ENCODE measurements at places on chromosomes 3 and 15.

DNA sequence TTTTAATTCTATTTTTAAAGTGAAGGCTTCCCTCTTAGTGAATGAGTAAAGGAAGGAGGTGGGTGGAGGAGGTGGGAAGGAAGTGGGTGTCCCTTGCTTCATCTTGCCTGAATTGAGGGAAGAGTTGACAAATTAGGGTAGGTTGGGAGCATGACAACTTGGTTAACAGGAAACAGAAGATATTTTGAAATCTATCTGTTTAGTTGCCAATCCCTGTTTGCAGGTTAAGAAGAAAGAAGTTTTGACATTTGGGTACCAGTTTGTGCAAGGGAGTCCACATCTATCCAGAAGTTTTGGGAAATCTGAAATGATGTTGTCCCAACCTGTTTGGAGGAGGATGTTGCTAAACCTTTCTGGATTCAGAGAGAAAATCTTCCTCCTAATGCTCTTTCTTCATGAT lies 204.1 kb upstream of the SUCLG2 start:
- no peak for DNase-seq

DNA sequence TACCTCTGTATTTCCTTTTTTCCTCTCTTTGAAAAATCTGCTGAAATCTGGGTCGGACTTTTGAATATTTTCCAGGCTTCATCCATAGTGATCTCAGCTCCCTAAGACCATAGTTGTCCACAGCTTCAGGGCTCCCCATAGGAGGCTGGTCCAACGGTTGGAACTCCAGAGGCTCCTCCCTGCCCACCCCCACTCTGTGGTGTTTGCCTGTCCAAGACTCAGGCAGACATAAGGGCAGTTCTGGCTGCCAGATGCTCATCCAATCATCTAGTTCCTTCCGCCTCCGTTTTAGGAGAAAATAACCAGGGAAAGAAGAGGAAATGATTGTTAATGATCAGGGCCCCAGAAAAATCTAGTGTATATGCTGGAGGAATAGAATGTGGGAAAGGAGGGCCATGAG lies 27.9 kb upstream of the PRTG start:
- DNase-seq: no peak

GRCh38 chr15:80893777-80894176 lies 95.8 kb downstream of the MESD start:
- DNase-seq: no peak

DNA sequence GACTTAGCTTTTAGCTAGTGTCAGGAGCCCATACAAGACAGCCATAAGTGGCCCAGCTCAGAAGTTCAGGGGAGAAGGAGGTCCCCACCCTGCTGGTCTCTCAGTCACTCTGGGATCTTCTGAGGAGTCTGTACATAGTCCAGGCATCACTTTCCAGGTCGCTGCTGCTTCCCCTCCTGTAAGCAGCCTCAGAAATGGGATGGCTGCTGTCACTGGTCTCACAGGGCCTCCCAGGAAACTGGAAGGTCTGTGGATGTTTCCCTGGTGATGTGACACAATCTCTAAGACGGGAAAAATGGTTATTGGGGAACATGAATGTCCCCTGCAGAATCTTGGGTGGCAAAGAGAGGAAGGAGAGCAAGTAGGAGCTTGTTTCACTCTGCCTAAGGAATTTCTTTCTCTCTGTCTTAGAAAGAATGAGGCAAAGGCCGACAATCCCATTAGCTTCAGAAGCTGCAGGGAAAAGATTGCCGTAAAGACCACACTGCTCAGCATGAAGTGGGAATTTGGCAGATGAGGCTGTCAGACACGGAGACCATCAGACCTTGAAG lies 43.2 kb upstream of the TNFAIP8L3 start:
- no peak for DNase-seq

GRCh38 chr3:170220871-170221270 lies 1.4 kb upstream of the PRKCI start:
- DNase-seq: no peak

GRCh38 chr3:63869940-63870614 lies 6.4 kb downstream of the ATXN7 start:
- DNase-seq: no peak

GRCh38 chr3:170154569-170155143 lies 26.9 kb downstream of the PHC3 start:
- DNase-seq: no peak

- no peak for DNase-seq
These were observed 30.2 kb downstream of the TKT start for GRCh38 chr3:53225651-53226050.

GRCh38 chr3:10693457-10693856 lies 122.6 kb upstream of the SLC6A11 start:
- DNase-seq: no peak

GRCh38 chr3:58008141-58009025 lies at the start of gene FLNB:
Gene FLNB, plus strand, starts transcription at chr3:58008422. Its CDS starts 143 bp downstream, at chr3:58008565.
- DNase-seq: peak; percentile 96

DNA sequence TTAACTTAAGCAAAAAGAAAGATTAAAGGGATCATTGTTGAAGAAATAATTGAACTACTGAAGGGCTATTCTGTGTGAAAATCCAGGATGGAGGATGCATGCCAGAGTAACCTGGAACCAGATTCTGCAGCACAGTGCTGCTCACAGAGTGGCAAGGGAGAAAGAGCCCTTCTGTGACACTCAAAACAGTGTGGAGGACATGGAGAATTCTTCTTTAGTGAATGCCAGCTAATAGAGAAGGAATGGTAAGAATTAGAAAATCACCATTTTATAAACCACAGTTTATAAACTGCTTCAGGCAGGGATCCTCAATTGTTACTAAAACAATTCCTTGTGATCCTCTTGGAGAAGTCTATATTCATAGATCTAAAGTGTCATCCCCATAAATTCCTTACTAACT lies 70.4 kb upstream of the ARHGEF26 start:
- DNase-seq: no peak

GRCh38 chr15:32099956-32100684 lies 69.8 kb downstream of the CHRNA7 start:
- no peak for DNase-seq

- no peak for DNase-seq
These were observed 123.0 kb downstream of the MEGF11 start for GRCh38 chr15:66130496-66131034.

DNA sequence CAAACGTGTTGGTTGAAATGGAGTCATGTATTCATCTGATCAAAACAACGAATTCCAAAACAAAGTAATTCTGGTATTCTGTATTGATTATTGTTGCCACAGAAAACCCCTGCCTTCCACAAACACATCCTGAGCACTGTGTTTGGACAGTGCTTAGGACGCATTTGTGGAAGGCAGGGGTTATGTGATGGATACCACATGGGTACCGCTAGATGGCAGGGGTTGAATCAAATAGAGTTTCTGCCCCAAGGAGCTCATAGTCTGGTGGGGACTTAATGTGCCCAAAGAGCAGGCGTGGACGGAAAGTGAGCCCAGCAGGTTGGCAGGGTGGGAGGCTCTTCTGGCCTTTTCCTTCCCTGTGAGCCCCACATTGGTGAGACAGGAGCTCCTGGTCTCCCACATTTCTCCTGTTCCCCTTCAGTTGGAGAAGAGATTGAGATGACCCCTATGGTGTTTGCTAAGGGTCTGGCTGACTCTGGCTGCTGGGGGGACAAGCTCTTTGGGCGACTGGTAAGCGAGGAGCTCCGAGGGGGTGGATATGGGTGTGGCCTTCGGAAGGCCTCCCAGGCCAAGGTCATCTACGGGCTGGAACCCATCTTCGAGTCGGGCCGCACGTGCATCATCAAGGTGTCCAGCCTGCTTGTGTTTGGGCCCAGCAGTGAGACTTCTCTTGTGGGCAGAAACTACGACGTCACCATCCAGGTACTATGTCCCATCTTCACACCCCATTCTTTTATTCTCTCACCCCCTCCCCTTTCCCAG lies 22.1 kb upstream of the SLC28A1 start:
- no peak for DNase-seq

GRCh38 chr3:196273655-196274054 lies 13.9 kb downstream of the PCYT1A start:
- no peak for DNase-seq

DNA sequence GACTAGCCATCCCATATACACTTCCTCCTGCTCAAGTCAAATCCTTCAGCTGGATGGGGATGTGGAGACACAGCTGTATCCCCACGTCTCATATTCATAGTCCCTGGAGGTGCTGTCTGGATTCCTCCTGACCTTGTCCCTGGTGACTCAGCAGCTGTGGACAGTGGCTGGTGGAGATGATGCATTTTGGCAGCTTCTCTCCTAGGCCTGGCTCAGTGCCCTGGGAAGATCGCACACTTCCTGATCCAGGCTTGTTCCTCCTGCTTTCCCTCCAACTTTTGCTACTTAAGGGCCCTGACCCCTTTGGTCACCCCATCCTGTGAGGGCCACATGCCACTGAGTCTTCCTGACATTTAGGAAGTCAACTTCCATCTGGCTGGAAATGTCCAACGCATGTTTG lies 44.4 kb downstream of the ADAMTSL3 start:
- peak; percentile 6 for DNase-seq

GRCh38 chr3:101195951-101196713 lies 124.2 kb downstream of the IMPG2 start:
- peak; percentile 18 for DNase-seq

DNA sequence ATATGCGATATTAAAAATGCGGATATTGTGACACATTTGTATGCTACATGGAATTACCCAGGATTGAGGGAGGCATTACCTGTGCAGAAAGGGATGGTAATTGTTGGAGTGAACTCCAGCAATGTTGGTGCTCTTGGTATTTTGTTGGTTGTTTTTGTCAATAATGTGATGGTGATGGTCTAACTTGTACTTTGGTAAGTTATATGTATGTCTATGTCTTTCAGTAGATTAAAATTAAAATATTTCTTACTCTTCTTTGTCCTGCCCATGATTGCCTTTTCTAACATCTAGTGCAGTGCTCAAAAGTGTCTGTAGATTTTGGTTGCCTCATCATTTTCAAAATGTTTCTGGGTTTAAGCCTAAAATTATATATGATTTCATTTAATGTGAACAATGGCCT lies 192.7 kb downstream of the ROBO2 start:
- no peak for DNase-seq

DNA sequence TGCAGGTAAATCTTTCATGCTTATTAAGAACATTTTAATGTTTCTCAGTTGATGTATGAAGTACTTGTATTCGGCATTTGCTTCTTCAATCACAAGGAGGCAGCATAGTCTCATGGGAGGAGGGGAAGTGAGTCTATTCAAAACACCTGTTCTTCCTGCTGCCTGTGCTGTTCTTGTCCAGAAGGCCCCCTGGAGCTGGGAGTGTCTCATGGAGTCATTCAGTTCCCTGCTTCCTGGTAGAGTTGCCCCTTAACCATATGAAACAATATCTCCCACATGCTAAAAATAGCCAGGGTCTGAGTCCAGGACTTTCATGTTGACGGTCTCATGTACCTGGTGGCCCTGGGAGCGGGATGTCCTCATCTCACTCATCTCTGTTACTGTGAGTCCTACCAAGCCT lies 15.5 kb upstream of the PPP1R2 start:
- no peak for DNase-seq

DNA sequence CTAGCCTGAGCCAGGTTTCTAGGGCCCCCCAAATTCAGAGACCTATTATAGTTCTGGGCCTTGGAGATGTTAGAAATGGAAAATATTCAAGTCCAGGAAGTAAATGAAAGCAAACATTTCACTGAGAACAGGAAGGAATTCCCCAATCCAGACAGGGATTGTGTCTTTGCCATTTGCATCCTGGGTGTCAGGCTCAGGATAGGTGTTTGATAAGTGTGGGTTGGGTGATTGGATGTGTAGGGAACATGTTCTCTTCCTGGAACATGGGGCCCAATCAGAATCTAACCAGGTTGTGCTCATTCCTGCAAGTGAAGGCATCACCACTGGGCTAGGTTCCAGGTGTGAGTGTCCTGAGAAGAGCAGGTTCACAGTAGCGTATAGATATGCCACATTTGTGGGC lies 14.6 kb upstream of the LRRC2 start:
- no peak for DNase-seq

- DNase-seq: no peak
These were observed 388.0 kb upstream of the CNTN4 start for GRCh38 chr3:1710663-1711062.

DNA sequence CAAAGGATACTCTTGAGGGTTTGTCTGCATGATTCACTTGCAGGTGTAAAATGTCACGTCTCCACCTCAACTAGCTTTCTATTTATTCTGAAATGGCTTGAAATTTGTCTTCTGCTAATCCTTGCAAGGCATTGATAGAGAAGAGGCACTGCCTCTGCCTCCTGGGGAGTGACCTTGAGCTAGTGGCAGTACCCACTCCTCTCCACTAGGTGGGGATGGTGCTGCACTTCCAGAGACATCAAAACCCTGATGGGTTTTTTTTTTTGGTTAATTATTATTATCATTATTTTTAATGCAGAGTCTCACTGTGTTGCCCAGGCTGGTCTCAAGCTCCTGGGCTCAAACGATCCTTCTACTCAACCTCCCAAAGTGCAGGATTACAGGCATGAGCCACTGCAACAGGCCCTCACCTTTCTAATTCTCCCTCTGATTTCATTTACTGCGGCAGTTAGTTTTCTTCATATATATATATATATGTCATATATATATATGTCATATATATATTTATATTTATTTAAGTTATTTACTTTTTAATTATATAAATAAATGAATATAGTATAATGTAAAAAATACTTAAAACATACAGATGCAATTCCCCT lies 117.6 kb upstream of the EIF1B start:
- DNase-seq: peak; percentile 62

- no peak for DNase-seq
These were observed 332.4 kb downstream of the MAGI1 start for GRCh38 chr3:65706301-65706700.

DNA sequence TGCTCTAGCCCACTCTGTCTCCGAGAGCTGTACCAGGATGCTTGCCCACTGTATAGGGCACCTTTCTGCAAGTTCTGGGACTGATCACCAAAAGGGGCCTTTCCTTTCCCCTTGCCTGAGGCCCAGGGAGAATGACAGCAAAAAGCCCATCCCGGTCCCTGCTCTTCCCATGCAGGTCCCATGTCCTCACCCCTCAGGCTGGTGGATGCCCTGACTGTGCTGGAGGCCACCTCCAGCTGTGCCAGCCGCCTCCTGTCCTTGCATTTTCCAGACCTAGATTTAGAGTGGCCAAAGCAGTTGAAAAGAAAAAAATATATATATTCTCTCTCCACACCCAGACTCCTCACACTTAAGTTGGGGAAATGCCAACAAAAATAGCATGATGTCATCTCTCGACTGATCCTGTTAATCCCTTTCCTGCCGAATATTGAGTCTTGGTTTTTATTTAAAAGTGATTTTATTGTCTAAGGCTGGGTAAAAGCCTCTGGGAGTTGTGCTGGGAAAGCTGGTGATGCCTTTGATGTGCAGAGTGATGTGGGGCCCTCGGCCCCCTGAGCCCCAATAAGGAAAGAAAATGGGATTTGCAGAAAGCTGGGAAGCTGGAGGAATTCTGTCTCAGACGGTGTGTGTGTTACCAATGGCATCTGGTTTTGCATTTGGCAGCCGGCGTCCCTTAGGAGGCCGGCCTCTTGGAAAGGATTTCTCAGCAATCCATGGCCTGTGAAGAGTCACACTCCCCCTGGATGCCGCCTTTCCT lies 29.3 kb upstream of the TPM1 start:
- DNase-seq: no peak

All from frontal cortex (tissue), 4 donors.